Non-pigmented ciliary epithelial cell (primary cell): ENCODE measurements at places on chromosomes 16 and 17.

- no peak for DNase-seq
Measured at GRCh38 chr16:85750827-85751697, at the start of gene C16orf74. C16orf74 (minus strand) TSS chr16:85751096; CDS start chr16:85735217, 15,879 bp downstream.

GRCh38 chr17:29445844-29446243 lies 55.7 kb downstream of the TAOK1 start:
- DNase-seq = no peak

GRCh38 chr17:44343510-44344209 lies 1.4 kb upstream of the GRN start:
- DNase-seq = no peak

GRCh38 chr17:77609553-77610517 lies 348.7 kb upstream of the TNRC6C start:
- DNase-seq = no peak

DNA sequence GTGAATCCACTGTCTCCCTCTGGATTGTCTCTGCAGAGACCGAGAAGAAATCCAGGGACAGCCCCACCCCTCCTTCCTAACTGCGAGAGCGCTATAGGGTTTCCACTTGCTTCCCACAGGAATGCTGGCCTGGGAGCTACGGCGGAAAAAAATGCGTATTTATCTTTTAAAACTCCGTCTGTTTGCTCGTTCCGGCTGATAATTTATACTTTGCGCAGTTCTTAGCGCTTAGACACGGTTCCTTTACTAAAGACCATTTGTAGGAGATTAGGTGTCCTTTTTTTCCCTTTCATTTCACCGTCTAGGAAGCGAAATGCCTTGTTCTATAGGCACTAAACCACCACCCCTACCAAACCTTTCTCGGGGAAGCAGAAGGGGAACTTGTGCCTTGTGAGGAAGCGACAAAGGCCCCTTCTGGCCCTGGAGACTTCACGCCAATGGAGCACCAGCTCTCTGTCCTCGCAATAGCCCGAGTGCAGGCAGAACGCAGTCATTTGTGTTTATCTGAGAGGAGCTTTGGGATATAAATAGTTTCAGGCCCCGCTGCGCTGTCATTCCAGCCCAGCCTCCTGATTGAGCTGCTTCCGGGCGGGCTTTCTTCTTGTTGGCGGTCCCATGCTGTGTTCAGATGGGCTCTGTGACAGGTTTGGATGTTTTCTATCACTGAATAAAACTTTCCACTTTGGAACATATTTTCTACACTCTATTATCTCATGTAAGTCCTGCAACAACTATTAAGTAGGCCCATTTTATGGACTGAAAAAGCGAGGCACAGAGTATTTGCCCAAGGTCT lies 791 bp upstream of the SUPT4H1 start:
- no peak for DNase-seq

DNA sequence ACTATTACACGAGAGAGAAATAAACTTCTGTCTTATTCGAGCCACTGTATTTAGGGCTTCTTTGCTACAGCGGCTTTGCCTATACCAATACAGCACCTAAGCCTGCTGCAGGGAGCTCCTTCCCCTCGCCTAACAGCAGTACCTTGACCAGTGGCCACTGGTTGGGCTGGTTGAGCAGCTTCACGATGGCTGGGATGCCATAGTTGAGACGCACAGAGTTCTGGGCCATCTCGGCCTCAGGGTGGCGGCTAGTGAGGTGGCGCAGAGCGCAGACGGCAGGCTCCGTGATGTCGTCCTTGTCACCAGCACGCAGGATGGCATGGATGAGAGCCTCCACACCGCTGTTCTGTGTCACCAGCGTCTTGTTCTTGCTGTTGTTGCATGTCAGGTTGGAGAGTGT lies 23.7 kb downstream of the JUP start:
- DNase-seq = no peak
